ENCODE measurements at places on chromosomes 5 and 9.

DNA sequence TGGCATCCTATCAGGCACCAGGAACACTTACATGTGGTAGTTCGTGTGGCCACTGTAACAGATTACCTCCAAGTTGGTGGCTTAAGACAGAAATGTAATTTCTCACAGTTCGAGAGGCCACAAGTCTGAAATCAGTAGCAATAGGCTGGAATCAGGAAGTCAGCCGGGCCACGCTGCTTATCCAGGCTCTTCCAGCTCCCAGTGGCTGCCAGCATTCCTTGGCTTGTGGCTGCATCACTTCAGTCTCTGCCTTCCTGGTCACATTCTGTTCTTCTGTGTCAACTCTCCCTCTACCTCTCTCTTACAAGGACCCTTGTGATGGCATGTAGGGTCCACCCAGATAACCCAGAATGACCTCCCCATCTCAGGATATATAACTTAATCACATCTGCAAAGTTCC lies 78.7 kb upstream of the MSX2 start:
- DNase-seq, result no peak

DNA sequence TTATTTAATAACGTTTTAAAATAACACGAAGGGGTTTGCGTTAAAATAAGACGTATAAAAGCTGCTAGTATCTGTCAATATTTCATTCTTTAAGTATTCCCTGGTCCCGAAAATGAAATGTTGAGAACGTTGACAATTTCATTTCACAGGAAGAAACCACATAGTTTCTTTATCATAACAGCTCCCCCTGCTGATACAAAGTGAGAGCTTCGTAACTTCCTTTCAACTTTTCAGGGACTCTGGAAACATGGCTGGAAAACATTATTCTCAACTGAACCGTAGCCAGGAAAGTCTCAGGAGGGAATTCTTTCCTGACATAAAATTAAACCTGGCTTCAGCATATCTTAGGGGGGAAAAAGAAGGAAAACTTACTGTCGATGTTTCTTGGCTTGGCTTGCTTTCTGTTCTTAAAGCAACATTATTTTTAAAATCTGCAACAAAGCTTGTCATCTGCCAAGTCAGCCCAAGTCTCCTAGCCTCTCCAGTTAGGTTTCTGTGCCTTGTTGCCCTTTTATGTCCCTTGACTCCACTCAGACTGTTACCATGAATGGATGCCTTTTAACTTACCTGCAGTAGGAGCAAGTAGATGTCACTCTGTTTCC lies 122.9 kb upstream of the DAB2 start:
- no peak for DNase-seq

DNA sequence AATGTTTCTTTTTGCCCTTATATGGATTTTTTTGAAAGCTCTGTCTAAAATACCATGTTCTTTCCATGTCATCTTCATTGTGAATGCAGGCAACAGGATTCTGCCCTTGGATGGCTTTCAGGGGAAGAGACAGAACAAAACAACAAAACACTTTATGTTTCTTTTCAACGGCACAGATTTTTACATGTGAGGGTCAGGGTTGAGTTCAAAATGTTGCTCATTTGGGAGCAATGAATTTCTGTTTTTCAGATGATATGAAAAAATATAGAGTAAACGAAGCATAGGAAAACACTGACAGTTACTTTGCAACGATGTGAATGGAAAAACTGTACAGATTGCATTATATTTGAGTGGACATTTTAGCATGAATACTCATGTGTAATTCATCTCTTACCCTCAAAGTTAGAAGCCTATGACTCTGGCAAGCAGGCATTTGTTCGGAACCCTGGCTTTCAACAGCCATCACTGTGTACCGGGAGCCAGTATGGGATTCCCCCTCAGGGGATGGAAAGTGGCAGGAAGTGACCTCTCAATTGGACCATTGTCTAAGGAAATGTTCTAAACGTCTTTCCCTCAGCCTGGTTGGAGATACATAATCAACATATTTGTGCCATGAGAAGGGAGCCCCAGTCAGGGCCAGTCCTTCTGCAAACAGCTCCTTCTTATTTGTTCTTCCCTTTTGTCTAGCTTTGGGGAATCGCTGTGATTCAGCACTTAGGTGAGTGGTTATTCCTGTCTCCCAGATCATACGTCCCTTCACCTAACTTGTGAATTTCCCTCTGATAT lies 153.9 kb upstream of the MEF2C start:
- DNase-seq, result no peak

- no peak for DNase-seq
Measured at GRCh38 chr9:115158661-115159481, 40.9 kb upstream of the TNC start.

DNA sequence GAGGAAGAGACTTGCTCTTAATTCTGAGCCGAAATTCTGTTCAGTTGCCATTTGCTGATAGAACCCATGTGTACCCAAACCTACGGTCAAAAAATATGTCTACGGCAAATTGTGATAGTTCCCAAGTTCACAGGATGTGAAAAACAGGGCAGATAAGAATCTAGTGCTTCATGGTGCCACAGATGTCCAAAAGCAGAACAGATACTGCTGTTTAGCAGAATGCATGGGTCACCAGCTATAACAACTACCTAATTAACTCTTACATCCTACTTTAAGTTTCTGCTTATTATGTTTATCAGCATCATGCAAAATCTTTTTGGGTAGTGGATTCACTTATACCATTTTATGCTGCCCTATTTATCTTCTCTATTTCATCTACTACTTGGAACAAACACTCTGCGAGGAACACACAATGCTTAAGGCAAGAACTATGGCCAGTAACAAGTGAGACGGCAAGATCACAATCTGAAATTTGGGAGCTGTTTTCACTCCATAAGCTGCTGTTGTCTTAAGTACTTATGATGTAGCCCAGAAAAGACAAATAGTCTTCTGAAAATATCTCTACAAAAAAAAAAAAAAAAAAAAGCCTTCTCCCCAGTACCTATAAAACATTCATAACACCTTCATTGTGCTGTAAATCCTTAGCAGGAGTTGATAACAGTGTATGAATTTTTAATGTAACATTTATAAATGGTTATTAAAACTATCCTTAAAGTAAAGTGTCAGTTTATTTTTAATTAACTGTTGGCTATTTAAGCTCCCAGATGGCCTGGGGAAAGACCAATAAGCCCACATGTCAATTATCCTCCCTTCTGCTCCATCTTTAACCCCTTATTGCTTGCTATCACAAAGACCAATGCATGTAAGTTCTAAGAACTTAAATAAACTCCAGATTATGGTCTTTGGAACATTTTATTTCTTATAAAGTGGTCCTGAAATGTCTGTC lies 232.3 kb downstream of the TLR4 start:
- no peak for DNase-seq

DNA sequence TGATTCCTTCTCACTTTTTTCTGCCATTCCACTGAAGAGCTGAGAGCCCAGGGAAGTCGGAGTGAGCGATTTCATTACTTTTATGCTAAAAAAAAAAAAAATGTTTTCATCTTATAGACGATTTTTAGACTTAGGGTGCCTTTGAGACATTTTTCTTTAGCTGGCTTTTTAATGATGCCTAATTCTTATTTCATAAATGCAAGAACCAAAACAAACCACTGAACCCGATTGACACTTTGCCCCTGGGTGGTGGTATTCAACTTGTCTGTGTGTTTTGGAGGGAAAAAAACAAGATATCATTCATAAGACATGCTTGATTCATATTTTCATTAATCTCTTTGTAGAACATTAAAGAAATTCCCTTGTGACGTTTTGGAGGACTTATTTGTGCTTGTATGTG lies 2.4 kb downstream of the TLE4 start:
- no peak for DNase-seq

GRCh38 chr9:71790296-71790695 lies 22.0 kb upstream of the CEMIP2 start:
- DNase-seq, result no peak

- DNase-seq, result peak; percentile 44
Measured at GRCh38 chr9:34651876-34652601, at the start of gene IL11RA. Gene IL11RA (plus strand): TSS chr9:34652185. CDS start chr9:34655218, 3,033 bp downstream.

GRCh38 chr5:181170996-181171395 lies 23.6 kb downstream of the OR2V2 start:
- DNase-seq, result no peak

DNA sequence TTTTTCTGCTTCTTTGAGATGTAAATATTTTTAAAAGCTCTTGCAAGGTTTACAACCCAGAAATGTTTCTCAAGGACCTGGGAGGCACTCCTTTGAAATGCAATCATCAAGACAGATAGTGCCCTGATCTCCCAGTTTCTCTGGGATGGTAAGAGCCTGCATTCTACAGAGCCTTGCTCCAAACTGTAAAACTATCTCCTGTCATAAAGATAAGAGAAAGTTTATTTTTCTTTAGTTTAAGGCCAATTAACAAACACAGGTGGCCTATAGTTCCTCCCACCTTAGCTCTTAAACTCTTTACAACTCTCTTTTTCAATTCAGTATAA lies 1231.1 kb upstream of the NUDT12 start:
- no peak for DNase-seq

DNA sequence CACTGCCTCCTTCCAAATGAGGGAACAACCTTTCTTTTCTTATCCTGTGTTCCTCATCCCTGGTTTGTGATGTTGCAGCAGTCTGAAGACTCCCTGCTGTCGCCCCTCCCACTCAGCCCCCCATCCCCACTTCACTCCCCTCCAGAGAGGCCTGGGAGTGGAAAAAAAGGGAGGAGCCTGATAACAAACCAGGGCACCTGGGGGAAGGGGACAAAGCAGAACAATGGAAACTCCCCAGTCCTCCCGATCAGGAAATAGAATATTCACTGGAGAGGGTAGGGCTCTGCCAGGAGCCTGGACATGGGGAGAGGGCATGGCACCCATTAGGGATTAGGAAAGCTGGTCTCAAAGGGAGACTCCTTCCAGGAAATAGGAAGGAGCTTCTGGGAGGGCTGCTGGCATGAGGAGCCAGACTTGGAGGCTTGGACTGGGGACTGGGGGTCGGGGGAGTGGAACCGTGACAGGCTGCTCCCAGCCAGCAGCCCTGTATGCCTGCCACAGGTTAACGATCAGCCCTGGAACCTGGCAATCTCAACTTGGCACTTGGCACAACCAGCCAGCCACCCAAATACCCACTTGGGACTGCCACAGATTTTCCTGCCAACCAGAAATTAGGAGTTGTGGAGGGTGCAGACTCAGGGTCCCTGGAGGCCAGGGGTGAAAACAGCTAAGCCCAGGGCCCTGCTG lies 20.0 kb downstream of the PCDH1 start:
- no peak for DNase-seq

DNA sequence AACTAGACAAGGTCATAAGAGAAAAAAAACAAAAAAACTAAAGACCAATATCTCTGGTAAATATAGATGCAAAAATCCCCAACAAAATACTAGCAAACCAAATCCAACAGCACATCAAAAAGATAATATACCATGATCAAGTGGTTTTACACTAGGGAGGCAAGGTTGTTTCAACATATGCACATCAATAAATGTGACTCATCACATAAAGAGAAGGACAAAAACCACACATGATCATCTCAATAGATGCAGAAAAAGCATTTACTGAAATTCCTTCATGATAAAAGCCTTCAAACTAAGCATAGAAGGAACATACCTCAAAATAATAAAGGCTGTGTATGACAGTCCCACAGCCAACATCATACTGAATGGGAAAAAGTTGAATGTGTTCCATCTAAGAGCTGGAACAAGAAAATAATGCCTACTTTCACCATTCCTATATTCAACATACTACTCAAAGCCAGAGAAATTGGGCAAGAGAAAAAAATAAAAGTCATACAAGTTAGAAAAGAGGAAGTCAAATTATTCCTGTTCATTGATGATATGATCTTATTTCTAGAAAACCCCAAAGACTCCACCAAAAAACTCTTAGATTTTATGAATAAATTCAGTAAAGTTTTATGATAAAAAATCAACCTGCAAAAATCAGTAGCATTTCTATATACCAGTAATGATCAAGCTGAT lies 72.2 kb upstream of the FAM169A start:
- DNase-seq, result no peak

DNA sequence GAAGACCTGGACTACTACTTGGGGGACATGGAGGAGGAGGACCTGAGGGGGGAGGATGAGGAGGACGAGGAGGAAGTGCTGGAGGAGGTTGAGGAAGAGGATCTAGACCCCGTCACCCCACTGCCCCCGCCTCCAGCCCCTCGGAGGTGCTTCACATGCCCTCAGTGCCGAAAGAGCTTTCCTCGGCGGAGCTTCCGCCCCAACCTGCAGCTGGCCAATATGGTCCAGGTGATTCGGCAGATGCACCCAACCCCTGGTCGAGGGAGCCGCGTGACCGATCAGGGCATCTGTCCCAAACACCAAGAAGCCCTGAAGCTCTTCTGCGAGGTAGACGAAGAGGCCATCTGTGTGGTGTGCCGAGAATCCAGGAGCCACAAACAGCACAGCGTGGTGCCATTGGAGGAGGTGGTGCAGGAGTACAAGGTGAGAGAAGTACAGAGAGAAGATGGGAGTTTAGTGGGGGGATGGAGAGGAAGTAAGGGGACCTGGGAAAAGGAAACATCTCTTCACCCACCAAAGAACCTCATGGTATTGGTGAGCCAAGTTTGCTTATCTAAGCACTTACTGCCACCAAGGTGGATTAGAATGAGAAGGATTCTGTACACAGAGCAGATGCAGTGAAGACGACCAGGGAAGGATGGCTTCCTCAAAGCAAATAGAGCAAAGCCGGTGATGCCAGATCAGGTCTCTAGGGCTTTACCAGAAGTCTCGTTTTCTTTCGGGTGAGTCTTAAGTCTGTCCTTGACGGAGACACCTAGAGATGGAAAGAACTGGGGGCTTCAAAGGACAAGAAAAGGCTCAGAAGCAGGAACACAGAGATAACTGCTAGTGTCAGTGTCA lies 1.5 kb downstream of the TRIM41 start:
- peak; percentile 65 for DNase-seq

DNA sequence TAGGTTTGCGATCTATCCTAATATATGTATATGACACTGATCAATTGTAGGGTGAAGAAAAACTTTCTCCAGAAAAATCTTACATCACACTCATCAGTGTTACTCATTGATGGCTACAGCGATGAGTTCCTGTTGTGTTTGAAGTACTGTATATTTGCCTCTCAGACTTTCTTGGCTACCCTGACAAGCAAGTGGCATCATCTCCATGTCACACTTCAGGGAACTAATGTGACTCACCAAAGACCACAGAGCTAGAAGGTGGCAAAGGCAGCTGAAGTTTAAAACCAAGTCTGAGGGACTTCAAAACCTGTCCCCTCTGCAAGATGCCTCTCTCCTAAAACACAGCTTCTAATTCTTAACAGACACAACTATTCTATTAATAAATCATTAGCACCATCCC lies 451.4 kb downstream of the CTNND2 start:
- no peak for DNase-seq

DNA sequence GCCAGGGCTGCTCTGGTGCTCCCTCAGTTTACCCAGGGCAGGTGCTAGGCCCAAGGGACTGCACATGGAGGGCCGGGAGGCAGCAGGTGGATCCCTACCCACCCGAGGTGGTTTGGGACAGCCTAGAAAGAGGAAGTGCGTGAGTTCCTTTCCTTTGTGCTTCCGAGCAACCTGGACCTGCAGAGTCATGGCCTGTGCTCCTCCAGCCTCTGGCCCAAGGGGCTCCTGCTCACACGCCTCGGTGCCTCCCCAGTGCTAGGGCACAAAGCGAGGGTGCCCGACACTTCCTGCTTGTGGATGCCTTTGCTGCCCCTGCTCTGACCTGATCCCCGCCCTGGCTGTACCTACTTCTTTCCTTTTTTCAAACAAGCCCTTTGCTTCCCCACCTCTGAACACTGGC lies 79.3 kb downstream of the RXRA start:
- no peak for DNase-seq
